WTC11 (cell line): ENCODE measurements at places on chromosomes 7 and 10.
A peak's percentile ranks its signal among the peaks of the same experiment; 100 is the strongest.

DNA sequence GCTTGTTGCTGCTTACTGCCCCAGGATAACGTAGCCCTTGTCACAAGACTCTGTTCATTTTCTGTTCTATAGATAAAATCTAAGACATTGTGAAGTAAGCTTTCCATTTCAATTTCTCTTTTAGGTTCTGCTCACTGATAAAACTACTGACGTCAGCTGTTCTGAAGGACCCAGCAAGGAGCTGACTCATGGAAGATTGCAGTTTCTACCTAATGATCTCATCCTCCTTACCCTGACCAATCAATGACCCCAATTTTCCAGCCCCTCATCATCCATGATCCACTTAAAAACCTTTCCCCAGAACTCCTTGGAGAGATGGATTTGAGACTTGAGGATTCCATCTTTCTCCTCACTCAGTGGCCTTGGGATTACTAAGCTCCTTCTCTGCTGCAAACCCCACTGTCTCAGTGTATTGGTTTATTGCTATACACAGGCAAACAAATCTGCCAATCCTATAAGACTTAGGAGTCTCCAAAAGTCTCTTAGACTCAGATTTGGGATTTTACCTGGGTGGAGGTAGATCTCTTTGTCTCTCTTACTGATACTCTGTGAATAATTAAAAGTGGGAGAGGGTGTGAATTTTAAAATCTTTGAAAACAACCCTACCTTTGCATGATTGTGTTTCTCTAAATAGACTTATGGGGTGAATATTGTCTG is 109.2 kb upstream of the TRIM24 start:
- DNase-seq, result no peak
- H3K4me3 ChIP-seq, result no peak overlapping the region
- H3K27me3 ChIP-seq, result peaks cover 5% of the 10 kb centered on the region; the same call in 1 of the 2 replicates
- peaks cover 36% of the 10 kb centered on the region for H3K36me3 ChIP-seq
- H3K27ac ChIP-seq, result no peak overlapping the region

- peaks cover 2% of the 10 kb centered on the region; the same call in 1 of the 2 replicates for H3K36me3 ChIP-seq
- no peak overlapping the region for H3K27ac ChIP-seq
- no peak overlapping the region for H3K4me3 ChIP-seq
- DNase-seq, result no peak
- peaks cover 12% of the 10 kb centered on the region for H3K4me1 ChIP-seq
Observed at GRCh38 chr7:42167206-42167605, 69.8 kb downstream of the GLI3 start.

GRCh38 chr10:132383101-132383500 is 13.9 kb upstream of the PWWP2B start:
- no peak overlapping the region for H3K4me3 ChIP-seq
- H3K36me3 ChIP-seq, result peaks cover 2% of the 10 kb centered on the region; the same call in 1 of the 2 replicates

DNA sequence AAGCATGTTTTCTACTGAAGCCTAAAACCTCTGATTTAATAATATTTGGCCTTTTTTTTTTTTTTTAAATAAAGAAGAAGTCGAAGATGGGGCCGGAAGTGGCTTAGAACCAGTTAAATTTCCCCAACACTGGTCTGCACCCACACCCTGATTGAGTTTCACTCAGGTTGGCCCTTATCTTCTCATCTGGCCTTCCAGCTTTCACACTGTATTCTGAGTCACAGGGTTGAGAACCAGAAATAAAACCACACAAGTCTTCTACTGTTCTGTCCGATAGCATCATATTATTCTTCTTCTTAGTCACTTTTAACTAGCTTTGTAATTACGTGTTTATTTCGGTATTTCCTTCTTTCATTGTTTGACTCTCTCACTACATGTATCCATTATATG is 9.9 kb downstream of the ZNF365 start:
- H3K4me1 ChIP-seq, result peaks cover 14% of the 10 kb centered on the region
- no peak overlapping the region for H3K4me3 ChIP-seq
- H3K27me3 ChIP-seq, result no peaks in the 10 kb centered on the region
- DNase-seq, result no peak

GRCh38 chr7:134420424-134421125 is 38.3 kb downstream of the AKR1B1 start:
- H3K27ac ChIP-seq, result no peak overlapping the region
- H3K4me1 ChIP-seq, result peaks cover 10% of the 10 kb centered on the region
- no peaks in the 10 kb centered on the region for H3K27me3 ChIP-seq
- no peaks in the 10 kb centered on the region for H3K36me3 ChIP-seq
- no peak overlapping the region for H3K4me3 ChIP-seq

- H3K36me3 ChIP-seq, result no peaks in the 10 kb centered on the region
- no peak overlapping the region for H3K4me3 ChIP-seq
- H3K27me3 ChIP-seq, result no peaks in the 10 kb centered on the region
- no peak for DNase-seq
- H3K27ac ChIP-seq, result peak overlapping the region; percentile 15; the same call in 1 of the 2 replicates
Observed at GRCh38 chr7:6232534-6232933, 39.9 kb downstream of the CYTH3 start.

DNA sequence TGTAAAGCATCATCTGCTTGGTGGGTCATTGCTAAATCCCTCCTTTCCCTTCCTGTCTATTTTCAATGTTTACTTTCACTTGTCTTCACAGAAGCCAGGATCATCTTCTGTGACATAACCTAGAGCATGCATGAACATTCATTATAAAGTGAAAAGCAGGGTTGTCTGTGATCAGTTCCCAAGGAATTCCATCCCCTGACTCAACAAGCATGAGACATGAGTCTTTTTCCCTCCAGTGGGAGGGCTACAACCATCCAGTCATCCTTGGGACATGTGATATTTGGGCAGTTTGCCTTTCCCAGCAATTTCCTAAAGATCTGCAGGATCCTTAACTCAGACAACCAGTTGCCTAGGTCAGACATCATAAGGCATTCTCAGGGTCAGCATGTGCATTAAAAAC is 166.3 kb upstream of the TMEM196 start:
- H3K4me3 ChIP-seq, result no peak overlapping the region
- no peaks in the 10 kb centered on the region for H3K4me1 ChIP-seq
- H3K27me3 ChIP-seq, result no peaks in the 10 kb centered on the region
- peak overlapping the region; percentile 74 for H3K27ac ChIP-seq
- DNase-seq, result no peak

- peaks cover 17% of the 10 kb centered on the region for H3K27me3 ChIP-seq
- no peaks in the 10 kb centered on the region for H3K4me1 ChIP-seq
- H3K4me3 ChIP-seq, result no peak overlapping the region
Observed at GRCh38 chr7:64863021-64863420, 40.1 kb upstream of the ZNF273 start.

- no peak overlapping the region for H3K4me3 ChIP-seq
- no peaks in the 10 kb centered on the region for H3K36me3 ChIP-seq
- no peak overlapping the region for H3K27ac ChIP-seq
- DNase-seq, result no peak
- H3K4me1 ChIP-seq, result no peaks in the 10 kb centered on the region
Observed at GRCh38 chr7:47095946-47096345, 486.0 kb downstream of the TNS3 start.

GRCh38 chr7:27973625-27974024 is 207.0 kb downstream of the JAZF1 start:
- no peak for DNase-seq

GRCh38 chr10:113426181-113426877 is 126.5 kb upstream of the HABP2 start:
- no peak overlapping the region for H3K4me3 ChIP-seq
- H3K36me3 ChIP-seq, result peaks cover 3% of the 10 kb centered on the region; the same call in 1 of the 2 replicates
- DNase-seq, result no peak
- no peak overlapping the region for H3K27ac ChIP-seq
- H3K4me1 ChIP-seq, result no peaks in the 10 kb centered on the region

DNA sequence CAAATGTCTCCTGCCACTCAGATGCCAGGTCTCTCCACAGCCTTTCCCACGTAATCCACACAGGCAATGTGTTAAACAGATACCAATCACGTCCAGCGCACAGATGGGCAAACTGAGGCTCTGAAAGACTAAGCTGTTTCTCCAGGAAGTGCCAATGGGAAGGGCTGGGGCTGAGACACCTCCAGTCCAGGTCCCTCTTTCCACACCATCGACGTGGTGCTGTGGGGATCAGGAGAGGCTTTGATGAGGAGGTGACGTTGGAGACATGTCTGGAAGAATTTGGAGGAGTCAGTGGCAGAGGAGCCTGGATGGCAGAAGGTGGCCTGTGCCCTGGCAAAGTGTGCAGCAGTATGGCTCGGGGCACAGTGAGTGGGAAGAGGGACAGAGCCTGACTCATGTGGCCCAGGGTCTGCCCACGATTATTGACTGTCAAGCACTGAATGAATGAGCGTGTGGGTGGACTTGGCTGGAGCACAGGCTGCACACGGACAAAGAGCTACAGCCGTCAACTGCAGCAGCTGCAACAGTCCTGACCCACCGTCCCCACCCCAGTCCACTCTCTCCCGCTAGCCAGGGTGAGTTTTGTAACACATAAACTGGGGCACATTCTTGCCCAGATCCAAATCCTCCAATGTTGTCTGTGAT is 40.8 kb upstream of the HSPA12A start:
- no peak overlapping the region for H3K27ac ChIP-seq
- DNase-seq, result no peak
- peaks cover 7% of the 10 kb centered on the region; the same call in 1 of the 2 replicates for H3K4me1 ChIP-seq
- no peaks in the 10 kb centered on the region for H3K36me3 ChIP-seq
- H3K4me3 ChIP-seq, result no peak overlapping the region

GRCh38 chr7:129989466-129989865 is 36.7 kb upstream of the UBE2H start:
- no peak overlapping the region for H3K4me3 ChIP-seq
- no peak overlapping the region for H3K27ac ChIP-seq
- H3K27me3 ChIP-seq, result no peaks in the 10 kb centered on the region
- DNase-seq, result no peak
- no peaks in the 10 kb centered on the region for H3K36me3 ChIP-seq
- H3K4me1 ChIP-seq, result no peaks in the 10 kb centered on the region

DNA sequence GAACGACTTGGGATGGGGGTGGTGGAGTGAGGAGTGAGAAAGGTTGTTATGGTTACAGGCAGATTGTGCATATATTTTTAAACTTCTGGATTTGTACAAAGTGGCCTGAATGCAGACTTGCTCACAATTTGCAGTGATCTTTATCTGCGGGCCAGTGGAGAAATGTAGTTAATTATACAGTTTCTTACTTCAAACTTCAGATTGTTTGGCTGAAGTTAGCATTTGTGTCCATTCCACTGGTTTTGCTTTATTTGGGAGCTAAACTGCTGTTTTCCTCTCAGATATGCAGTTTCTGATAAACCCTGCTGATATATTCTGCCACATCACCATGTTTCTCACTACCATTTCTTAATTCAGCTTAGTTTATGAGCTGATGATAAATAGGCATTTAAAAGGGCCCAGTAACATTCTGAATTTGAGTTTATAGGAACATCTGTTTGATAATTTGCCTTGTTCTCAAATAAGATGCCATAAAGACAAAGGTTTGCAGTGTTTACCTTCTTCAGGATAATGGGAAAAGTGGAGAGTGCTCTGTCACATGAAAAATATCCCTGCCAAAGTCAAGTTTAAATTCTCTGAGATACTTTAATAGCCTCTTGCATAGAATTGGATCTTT is 170.1 kb downstream of the ST7 start:
- no peak overlapping the region for H3K27ac ChIP-seq
- peaks cover 29% of the 10 kb centered on the region for H3K4me1 ChIP-seq
- no peaks in the 10 kb centered on the region for H3K27me3 ChIP-seq
- DNase-seq, result no peak
- H3K4me3 ChIP-seq, result no peak overlapping the region
- no peaks in the 10 kb centered on the region for H3K36me3 ChIP-seq

DNA sequence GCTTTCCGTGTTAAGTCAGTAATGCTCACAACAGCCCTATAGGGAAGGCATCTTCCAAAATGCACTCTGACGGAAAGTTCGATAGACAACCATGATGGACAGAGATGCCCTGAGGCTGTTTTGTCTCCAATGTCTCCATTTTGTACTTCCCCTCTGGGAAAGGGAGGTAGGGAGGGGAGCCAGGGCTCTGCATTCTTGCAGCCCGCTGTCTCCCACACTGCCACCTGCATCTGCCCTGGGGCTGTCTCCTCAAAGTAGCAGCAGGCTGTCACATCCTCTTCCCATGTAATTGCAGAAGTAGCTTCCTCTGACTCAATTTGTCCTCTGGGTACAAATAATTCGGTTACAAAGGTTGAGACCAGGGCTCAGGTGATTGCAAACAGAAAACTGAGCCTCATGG is 131.4 kb downstream of the GPAM start:
- H3K27me3 ChIP-seq, result no peaks in the 10 kb centered on the region
- no peak overlapping the region for H3K4me3 ChIP-seq
- H3K27ac ChIP-seq, result no peak overlapping the region
- H3K4me1 ChIP-seq, result peaks cover 7% of the 10 kb centered on the region

GRCh38 chr7:150975536-150976319 is 2.4 kb downstream of the KCNH2 start:
- no peaks in the 10 kb centered on the region for H3K36me3 ChIP-seq
- H3K4me3 ChIP-seq, result peak overlapping the region; percentile 71
- peaks cover 40% of the 10 kb centered on the region for H3K27me3 ChIP-seq
- DNase-seq, result no peak

DNA sequence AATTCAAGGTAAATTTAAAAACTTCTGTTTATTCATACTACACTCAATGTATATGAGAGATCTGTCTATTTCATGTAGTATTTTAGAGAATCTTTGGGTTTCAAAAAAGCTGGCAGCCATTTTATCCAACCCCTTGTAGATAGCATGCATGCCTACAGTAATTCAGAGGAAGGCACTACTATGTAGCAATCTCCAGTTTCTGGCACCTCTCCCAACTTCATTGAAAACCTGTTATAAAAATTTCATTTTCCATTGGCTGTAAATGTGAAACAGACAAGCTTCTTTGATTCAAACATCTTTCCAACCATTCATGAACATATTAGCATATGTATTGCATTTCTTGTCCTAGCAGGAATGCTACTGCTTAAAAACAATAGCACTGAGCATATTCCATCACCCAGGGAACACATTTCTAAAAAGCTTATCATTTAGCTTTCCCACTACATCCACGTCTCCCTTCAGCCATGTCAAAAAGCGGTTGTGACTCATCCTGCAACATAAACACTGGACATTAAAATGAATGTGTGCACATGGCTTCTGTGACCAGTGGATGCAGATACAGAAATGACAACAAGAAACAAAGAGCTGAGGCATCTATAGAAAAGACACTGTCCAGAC is 330.4 kb upstream of the AOAH start:
- no peak overlapping the region for H3K27ac ChIP-seq
- H3K27me3 ChIP-seq, result no peaks in the 10 kb centered on the region
- H3K36me3 ChIP-seq, result no peaks in the 10 kb centered on the region
- H3K4me3 ChIP-seq, result no peak overlapping the region

DNA sequence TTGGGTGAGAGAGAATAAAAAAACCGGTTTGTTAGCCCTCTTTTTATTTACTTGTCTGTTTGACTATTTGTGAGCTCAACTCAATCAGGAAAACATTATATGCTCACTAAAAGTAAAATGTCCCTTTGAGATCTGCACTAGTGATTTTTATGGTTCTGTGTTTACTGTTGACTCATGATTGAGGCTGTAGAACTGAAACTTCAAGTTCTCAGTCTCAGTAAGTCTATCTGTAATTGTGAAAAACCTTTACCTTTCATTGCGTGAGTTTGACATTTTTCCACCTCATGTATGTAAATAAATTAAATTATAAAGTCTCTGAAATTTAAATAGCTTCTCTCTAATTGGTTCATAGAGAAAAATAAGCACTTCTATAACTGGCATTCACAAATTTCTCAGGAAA is 17.0 kb upstream of the CASD1 start:
- H3K4me1 ChIP-seq, result no peaks in the 10 kb centered on the region
- DNase-seq, result no peak
- no peak overlapping the region for H3K4me3 ChIP-seq
- H3K27ac ChIP-seq, result no peak overlapping the region
- H3K27me3 ChIP-seq, result no peaks in the 10 kb centered on the region
